ENCODE measurements at places on chromosomes 2 and 18.

DNA sequence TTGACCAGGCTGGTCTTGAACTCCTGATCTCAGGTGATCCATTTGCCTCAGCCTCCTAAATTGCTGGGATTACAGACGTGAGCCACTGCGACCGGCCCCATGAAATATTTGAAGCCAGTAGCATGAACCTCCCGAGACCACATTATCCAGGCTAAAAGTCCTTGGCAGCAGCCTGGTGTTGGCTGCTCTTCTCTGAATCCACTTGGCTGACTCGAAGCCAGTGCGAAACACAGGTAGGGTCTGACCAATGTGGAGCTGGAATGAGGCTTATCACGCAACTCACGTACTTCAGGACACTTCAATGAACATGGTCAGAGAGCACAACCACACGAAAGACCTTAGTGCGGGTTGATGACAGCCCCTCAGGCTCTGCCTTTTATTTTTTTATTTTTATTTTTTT lies 38.4 kb downstream of the USP40 start:
- no peak for DNase-seq

GRCh38 chr2:101477556-101477955 lies 2.6 kb upstream of the RFX8 start:
- DNase-seq, result no peak

DNA sequence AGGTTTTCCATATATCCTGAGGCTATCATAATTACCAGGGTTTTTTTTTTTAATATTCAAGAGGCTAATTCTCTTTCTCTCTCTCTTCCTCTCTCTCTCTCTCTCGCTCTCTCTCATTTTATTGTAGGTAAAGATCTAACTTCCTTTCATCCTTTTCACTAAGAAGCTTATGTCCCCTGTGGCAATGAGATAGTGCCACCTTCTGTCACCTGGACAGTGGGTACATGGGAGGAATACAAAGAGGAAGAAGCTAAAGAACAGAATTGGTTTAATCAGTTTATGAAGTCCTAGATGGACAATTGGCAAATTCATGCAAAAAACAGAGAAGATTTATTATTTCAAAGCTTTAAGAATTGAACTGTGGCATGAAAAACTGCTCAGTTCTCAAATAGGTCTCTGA lies 1582.3 kb upstream of the TMEFF2 start:
- DNase-seq, result no peak

DNA sequence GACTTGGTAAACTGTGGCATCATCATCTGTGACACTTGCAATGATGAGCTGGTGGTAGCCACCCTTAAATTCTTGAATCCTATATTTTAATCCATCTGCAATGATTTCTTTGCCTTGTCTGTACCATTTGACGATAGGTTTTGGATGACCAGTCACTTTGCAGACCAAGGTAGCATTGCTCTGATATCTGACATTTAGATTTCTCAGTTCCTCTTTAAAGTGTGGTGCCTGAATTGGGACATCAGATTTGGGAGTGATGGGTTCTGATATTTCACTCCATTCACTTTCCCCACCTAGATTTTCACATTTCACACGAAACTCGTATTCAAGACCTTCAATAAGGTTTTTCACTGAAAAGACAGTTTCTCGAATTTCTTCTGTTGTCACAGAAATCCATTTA lies 55.8 kb downstream of the PLEKHA3 start:
- no peak for DNase-seq

DNA sequence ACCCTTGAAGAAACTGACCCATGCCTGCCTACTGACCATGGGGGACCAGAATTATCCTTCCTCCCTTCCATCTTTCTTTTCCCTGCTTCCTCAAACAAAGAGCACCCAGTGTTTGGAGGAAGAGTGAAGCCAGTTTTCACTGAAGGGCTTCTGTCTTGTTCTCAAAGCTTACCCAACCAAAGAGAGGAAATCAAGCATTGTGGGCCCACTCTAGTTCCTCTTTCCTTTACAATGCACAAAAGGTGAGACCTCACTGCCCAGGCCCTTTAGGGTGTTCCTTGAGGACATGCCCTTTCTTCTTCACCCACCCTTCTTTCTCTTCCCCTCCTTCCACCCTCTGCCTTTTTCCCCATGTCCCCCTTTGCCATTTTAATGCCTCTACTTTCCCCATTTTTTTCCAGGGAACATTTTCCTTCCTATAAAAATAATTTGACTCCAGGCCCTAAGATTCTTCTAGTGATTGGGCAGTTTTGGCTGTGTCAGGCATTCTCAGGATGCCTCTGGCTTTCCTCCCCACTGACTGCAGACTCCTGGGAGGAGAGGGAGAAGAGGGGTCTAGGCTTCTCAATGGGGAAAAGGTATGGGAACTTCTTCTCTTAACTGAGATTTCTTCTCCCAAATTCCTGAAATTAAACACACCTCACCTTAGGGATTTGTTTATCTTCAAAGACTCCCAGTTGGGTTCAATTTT lies 126.6 kb upstream of the RMDN2 start:
- DNase-seq, result no peak

DNA sequence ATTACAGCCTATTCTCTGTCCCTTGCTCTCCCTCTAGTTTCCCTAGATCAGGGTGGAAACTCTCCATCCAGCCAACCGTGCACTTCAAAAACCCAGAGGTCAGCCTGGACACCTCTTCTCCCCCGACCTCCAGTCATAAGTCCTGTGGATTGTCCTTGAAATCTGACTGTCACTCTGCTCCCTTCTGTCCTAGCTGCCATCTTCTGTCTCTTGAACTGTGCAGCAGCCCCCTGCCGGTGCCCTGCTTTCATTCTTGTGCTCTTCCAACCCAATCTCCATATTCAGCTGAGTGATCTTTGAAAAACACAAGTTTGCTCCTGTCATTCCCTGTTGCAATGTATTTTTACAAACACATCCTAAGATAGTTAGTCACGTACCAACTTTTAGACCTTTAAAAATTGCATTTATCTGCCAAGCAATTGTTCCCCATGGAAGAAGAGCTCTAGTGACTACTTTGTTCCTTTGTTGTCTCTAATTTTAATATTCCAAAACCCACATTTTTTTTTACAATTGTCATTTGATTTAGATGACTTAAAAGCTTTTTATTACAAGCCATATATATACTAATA lies 254.3 kb downstream of the CAMKMT start:
- DNase-seq, result no peak

DNA sequence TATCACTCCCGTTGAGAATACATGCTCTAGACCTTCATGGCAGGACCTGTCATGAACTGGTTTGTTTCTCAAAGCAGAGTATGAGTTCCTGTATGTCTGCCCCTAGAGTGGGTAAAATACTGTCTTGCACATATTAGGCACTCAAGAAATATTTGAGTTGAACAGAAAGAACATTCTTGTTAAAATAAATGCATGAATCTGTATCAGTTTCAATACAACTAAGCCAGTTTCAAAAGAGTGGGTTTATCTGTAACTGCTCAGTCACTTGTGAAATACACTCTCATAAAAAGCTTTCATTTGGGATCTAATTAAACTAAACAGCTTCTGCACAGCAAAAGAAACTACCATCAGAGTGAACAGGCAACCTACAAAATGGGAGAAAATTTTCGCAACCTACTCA lies 69.2 kb downstream of the RFTN2 start:
- DNase-seq, result no peak

DNA sequence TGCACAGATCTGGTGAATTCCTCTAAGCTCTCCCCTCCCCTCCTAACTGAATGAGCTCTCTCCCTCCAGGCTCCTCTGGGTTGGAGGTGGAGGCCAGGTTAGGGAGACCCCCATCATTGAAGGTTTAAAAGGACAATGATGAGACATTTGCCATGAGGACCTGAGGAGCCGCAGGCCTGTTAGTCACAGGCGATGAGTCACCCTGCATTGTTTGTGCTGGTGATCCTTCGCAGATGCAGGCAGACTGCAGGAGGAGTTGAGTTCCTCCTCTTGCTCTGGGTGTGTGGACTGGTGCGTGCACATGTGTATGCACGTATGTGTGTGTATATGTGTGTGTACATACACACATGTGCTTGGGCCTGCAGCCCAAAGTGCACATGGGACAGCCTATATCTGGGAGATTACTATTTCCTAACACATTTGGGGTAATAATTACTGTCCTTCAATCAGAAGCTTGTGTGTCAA lies 42.0 kb downstream of the MCFD2 start:
- DNase-seq, result no peak

GRCh38 chr2:159185401-159186130 lies 100.9 kb downstream of the WDSUB1 start:
- DNase-seq, result no peak
